ENCODE measurements at places on chromosomes 4 and X.
A peak's percentile ranks its signal among the peaks of the same experiment; 100 is the strongest.

DNA sequence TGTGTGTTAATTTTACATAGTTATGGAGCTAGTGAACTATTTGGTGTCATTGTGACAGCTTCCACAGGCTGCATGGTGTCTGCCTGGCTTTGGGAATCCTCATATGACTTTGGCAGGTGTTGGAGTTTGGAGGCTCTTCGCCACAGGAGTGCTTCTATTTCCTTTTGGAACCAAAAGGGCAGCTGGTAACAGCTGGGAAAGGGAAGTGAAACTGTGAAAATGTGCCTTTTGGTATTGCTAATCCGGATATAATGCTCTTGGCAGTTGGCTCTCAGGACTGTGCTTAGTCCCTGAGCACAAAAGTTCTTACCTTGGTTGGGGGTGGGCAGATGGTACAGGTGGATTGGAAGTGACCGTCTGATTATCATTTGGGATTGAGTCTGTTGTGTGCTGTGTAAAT, 18.1 kb downstream of the OFD1 start:
- no peak for DNase-seq

DNA sequence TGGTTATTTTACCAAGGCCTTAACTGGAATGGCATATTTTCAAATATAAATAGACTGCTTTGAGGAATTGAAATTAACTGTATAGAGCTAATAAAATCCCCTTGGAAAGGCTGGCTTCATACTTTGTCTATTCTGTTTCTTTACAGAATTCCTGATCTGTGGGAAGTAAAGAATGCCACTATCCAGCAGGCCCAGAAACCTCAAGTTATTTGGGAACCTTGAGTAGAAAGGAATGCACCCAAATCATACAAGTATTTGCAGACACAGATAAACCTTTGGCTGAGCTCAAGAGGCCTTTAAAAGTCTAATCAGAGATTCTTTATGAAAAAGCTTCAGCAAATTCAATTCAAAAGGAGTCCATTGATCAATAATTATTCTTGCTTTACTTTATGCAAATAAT, 975.7 kb upstream of the PABPC4L start:
- DNase-seq, result no peak

DNA sequence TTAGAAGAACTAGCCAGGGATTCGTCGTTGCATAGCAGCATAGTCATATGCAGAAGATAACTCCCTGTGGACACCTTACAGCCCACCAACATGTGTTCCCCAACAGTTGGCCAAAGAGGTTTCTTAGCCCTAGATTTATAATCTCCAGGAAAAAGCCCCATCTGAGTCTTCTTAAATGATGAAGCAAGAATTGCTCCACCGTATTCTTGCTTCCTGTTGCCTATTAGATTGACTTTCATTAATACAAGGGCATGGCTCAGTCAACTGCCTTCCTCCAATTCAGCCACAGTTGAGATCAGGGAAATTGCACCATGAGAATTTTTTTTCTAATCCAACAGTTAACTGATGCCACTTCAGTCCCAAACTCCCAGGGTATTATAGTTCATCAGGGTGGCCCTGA, 5.2 kb upstream of the AFF2 start:
- peak; percentile 81 for DNase-seq

- no peak for DNase-seq
Observed at GRCh38 chr4:185004562-185005218, 13.6 kb upstream of the HELT start.
